ENCODE measurements at places on chromosomes 16 and 17. TPM values are rescaled to one million over a fixed set of nuclear protein-coding genes. Genes with fewer than 3 reads are reported as not detected.

Gene ARHGAP44
- polyA plus RNA-seq, result 22.6 TPM

Gene HAP1
- polyA plus RNA-seq, result 3.9 TPM

DNA sequence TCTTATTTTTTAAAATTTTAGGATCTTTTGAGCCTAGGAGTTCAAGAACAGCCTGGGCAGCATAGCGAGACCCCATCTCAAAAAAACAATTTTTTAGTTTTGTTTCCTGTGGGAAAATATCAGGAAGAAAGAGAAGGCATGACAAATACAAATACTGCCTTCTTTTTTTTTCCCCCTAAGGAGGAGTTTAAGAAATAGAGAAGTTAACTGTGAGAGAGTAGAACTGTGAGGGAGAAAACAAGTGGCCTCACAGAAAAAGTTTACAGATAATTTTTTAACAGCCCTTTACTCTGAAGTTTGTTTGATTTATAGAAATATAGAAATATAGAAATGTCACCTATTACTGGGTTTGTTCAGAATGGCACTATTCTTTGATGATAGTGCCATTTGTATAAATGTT is 21.1 kb downstream of the TTYH2 start:
- no peak for DNase-seq

DNA sequence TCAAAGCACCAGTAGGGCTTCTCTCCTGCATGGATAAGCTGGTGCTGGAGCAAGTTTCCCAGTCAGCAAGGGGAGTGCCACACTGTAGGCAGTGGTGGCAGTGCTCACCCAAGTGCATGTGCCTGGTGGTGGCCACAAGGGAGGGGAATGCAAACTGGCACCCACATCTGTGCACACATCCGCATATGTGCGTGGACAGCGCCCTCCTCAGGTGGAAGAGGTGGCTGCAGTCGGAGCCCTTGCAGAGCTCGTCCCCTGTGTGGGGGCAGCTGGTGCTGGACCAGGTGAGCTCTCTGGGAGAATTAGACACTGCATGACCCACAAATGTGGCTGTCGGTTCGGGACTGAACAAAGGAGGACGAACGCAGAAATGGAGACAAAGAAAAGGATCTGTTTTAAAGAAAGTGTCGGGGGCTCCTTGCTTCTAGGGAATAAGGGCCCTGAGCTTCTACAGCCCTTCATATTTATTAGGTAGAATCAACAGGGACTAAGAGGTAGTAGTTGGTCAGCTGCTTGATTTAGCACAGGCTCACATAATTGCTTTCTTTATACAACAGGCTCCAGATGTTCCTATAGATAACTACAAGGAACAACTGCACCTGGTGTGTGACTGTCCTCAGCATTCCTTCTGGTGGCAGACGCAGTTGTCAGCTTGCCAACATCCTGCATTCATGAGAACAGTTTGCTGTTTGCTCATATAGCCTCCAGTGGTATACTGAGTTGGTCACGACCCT is 5.3 kb upstream of the ZNF689 start:
- DNase-seq, result peak; percentile 50

Measured in brain (organoid and tissue), 16 donors.